ENCODE measurements at places on chromosomes 12 and 14.

DNA sequence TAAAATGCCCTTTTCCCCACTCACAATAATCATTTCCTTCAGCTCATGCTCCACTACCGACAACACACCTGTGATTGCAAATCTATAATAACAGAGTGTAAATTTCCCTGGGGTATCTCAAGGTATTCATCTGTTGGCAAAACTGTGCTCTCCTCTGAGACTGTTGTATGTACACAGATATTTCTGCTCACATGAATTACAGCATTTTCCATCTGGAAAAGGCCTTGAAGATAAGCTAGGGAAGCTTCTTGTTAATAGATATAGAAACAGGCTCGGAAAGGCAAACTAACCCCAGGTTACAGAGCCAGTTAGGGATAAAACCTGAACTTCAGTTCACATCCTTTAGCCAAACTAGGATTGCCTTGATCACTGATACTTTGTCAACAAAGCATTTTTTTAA lies 210.4 kb upstream of the KRR1 start:
- no peak for DNase-seq

GRCh38 chr12:1655225-1655788 lies 26.3 kb downstream of the WNT5B start:
- no peak for DNase-seq

- peak; percentile 56 for DNase-seq
These were observed 696 bp upstream of the GPHN start for GRCh38 chr14:66507181-66507721.

GRCh38 chr12:24302708-24303107 lies 353.2 kb upstream of the SOX5 start:
- no peak for DNase-seq

- no peak for DNase-seq
These were observed 59.3 kb downstream of the HEATR5A start for GRCh38 chr14:31360919-31361662.

DNA sequence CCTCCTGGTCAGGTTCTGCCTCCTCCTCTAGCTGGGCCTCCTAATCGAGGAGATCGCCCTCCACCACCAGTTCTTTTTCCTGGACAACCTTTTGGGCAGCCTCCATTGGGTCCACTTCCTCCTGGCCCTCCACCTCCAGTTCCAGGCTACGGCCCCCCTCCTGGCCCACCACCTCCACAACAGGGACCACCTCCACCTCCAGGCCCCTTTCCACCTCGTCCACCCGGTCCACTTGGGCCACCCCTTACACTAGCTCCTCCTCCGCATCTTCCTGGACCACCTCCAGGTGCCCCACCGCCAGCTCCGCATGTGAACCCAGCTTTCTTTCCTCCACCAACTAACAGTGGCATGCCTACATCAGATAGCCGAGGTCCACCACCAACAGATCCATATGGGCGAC lies 19.3 kb downstream of the CPSF6 start:
- DNase-seq = no peak

GRCh38 chr14:56808383-56809269 lies 1.7 kb downstream of the OTX2 start:
- DNase-seq = no peak

DNA sequence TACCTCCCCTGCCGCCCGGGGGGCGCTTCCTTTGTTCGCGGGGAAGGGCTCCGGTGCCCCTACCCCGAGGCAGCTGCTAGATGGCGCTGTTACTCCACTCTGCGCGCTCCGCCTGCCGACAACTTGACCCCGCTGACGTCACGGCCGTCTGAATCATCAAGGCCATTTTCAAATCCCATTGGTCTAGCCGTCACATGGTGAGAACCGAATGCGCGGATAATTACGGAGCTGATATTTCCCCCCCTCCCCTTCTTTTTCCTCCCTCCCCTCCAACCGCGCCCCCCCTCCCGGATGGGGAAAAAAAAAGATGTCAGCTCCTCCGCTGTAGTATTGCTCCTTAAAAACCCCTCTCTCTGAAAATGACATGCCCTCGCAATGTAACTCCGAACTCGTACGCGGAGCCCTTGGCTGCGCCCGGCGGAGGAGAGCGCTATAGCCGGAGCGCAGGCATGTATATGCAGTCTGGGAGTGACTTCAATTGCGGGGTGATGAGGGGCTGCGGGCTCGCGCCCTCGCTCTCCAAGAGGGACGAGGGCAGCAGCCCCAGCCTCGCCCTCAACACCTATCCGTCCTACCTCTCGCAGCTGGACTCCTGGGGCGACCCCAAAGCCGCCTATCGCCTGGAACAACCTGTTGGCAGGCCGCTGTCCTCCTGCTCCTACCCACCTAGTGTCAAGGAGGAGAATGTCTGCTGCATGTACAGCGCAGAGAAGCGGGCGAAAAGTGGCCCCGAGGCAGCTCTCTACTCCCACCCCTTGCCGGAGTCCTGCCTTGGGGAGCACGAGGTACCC lies at the start of gene HOXC10:
TSS of gene HOXC10 (plus strand) at position 246 of the 791 bp plus-strand sequence. CDS start at position 360, 114 bp downstream.
- peak; percentile 87 for DNase-seq

GRCh38 chr12:25825446-25825845 lies 133.0 kb upstream of the RASSF8 start:
- no peak for DNase-seq

DNA sequence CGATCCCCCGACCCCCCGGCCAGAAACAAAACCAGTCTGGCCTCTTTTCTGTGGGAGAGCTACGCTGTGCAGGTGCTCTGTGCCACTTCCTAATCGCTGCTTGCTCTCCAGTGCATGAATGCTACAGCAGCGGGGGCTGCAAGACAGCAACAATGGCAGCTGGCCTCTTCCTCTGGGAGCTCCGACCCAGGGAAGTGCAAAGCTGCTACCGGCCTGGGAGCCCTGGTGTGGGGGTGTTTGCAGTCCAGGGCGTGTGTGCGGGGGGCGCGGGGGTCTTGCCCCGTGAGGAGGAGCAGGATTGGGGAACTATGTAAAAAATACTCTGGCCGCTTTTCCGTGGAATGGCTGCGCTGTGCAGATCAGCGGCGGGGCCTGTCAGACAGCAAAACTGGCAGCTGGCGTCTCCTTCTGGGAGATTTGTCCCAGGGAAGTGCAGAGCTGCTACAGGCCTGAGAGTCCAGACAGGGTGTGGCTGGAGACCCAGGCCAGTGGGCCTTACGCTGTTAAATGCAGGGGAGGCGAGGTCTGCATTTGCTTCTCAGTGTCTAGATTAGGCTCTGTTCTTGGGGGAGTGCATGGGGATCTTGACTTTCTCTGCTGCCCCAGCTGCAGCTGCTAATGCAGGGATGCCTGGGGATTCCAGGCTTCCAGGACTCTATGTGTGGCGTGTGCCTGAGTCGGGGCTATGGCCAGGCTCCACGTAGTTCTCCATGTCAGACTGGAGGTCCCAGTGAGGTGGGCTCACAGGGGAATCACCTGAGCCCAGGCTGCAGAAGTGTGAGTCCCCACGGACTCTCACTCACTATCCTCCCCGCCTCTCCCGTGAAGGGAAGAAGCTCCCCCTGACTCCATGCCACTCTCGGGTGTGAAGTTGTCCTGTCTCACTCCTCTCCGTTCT lies 344.5 kb downstream of the AEBP2 start:
- DNase-seq = no peak

DNA sequence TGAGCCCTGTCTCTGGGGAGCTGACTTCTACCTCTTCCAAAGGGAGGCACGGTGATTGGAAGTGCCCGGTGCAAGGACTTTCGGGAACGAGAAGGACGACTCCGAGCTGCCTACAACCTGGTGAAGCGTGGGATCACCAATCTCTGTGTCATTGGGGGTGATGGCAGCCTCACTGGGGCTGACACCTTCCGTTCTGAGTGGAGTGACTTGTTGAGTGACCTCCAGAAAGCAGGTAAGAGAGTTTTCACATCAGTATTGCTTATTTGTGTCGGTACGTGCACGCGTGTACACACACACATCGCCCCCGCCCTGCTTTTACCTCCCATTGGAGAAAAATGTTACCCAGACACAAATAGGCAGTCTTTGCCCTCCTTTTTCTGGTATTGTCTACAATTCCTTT lies 13.7 kb downstream of the PFKM start:
- no peak for DNase-seq

DNA sequence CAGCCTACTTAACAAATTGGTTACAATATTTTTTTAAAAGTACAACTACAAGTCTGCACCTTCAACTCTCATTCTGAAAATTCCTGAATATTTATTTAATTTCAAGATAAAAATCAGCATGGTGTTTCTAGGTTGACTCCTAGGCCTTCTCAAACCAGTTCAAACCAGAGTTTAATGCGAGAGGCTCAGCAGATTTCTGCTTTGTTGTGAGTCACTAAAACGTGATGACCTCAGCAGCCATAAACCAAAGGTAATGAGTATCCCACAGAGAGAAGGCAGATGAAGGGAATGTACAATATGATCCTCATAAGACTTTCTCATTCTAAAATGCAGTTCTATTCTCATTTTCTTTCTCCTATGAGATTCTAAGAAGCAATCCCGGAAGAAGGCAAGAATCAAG lies 1.5 kb downstream of the PRDM4 start:
- DNase-seq = peak; percentile 9

DNA sequence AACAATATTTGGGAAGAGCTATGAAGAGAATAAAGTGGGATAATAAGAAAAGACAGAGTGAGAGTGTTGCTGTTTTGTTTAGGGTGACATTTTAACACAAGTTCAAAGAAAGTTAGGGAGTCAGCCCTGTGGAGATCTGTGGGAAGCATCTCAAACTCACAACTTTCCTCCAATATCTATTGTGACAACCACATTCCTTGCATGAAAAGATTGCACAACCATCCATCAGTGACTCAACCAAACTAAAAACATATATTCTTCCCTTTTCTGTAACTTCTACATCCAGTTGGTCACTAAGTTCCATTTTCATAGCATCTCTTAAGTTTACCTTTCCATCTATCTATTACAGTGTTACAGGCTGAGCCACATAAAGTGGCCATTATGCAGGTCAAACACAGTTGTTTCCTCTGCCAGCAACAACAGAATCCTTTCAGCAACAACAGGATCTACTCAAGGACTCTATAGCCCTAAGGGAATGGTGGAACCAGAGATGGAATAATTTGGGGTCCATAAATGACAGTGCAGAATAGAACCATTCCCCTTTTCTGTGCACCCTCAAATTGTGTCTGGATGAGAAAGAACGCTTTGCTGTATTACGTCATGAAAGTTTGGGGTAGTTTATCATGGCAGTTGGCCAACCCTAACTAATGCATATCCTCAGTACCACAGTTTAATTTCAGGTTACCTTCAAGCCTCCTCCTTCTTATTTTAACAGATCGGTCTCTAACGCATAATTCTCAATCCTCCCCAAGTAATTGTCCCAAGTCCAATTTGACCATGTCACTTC lies 118.8 kb downstream of the ST8SIA1 start:
- DNase-seq = no peak

- DNase-seq = no peak
These were observed 858 bp upstream of the FRMD6 start for GRCh38 chr14:51650716-51651387.

- no peak for DNase-seq
These were observed 115.6 kb downstream of the BTG1 start for GRCh38 chr12:92029902-92030586.

DNA sequence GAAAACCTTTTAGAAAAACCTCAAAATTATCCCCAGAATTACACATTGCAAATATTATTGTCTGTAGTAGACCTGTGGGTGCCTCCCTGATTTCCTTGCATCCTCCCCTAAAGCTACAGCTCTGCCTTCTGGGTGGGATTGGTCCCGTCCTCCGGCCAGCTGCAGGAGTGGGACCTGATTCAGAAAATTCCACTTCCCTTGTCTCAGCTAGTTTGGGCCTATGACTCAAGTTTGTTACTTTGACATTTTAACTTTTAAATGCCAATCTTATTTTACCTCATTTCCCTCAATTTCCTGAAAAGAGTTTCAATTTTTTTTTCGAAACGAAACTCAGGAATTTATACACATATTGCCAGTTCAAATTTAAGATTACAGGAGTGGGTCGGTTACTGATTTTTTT lies 13.2 kb upstream of the SLC41A2 start:
- DNase-seq = no peak

GRCh38 chr12:89663577-89664357 lies 44.9 kb downstream of the ATP2B1 start:
- DNase-seq = no peak

- DNase-seq = peak; percentile 10
These were observed 228.4 kb upstream of the SOX5 start for GRCh38 chr12:24177889-24178288.

GRCh38 chr14:104133496-104133895 lies 4.9 kb upstream of the KIF26A start:
- DNase-seq = no peak

DNA sequence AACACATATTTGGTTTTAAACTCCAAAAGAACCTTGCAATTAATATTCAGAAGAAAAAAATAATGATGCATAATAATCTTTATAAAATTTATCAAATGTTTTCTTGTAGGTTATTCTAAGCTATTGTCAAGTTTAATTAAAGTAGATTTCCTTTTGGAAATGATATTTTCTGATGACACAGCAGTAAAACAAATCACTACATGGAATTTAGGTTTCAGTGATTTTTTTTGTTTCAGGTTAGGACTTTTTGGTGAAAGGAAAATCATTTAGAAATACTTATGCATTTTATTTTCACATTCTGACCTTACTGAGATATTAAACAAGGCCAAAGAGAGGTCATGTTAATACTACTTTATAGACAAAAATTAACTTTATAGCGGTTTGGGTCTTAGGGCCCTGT lies 1067.2 kb downstream of the TMTC2 start:
- DNase-seq = no peak

- peak; percentile 86 for DNase-seq
These were observed at the start of gene BDKRB2 for GRCh38 chr14:96204151-96205058. TSS of gene BDKRB2 (plus strand) at chr14:96204839. CDS start at chr14:96237108, 32,269 bp downstream.

DNA sequence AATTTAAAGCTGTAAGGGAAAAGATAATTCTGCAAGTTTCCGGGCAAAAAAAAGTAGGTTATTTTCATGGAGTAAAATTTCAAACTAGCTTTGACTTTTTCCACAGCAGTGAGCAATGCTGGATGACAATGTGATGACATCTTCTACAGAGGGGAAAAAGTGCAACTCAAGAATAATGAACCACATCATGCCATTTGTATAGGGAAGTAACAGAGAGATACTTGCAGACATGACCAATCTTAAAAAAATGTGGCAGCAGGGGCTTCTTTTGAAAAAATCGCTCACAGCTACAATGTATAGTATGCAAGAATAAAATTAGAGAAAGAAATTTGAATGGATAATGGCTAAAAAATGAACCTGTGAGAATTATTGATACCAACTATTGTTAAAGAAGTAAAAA lies 115.5 kb downstream of the DHRS2 start:
- DNase-seq = no peak

DNA sequence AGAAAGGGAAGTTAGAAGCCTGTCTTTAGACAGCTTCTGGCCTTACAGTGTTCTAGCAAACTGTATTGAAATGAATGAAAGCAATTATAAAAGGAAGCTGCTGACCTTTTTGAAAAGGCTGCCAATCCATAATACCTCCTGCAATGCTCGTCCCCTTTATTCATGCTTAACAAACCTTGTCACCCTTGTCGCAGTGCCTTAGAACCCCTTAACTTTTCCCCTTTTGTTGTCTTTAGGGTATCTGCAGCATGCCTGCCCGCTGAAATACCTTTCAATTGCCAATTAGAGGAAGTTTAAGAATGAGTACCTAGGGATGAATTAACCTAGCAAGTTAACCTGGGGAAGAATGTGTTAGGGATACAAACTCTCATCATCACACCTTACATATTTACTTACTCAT lies 731.2 kb downstream of the RERGL start:
- no peak for DNase-seq

Measured in NCI-H1105 (cell line).